ENCODE measurements at places on chromosomes 2 and 18.

- DNase-seq: no peak
These were observed 247.0 kb downstream of the TMX3 start for GRCh38 chr18:68467957-68468356.

GRCh38 chr18:68564351-68564750 is 150.6 kb downstream of the TMX3 start:
- DNase-seq: no peak

GRCh38 chr2:62447411-62447810 is 58.6 kb downstream of the TMEM17 start:
- no peak for DNase-seq

- peak; percentile 42 for DNase-seq
These were observed 8.4 kb downstream of the POMC start for GRCh38 chr2:25159949-25160348.

- DNase-seq: no peak
These were observed 30.9 kb upstream of the ICOS start for GRCh38 chr2:203905656-203906055.

GRCh38 chr2:172085460-172086159 is at the start of gene DLX1:
TSS of gene DLX1 (plus strand) at chr2:172085507. CDS start at chr2:172085678, 171 bp downstream.
- no peak for DNase-seq

DNA sequence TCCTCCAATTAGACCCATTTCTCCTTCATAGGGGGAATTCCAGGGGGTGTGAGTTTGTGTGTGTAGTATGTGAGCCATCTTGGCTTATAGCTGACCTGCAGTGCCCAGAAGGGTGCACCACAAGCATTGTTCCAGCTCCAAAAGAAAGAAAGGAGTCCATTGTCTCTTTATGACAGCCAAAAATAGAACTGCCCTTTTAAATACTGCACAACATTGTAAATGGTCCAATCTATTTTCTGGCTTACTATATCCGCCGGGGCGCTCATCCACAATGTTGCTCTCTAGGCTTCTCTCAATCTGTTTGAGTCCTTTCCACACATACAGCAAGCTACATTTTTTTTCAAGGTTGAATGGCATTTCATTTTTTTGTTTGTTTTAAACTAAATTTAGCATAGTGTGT is 517.5 kb downstream of the STK39 start:
- no peak for DNase-seq

DNA sequence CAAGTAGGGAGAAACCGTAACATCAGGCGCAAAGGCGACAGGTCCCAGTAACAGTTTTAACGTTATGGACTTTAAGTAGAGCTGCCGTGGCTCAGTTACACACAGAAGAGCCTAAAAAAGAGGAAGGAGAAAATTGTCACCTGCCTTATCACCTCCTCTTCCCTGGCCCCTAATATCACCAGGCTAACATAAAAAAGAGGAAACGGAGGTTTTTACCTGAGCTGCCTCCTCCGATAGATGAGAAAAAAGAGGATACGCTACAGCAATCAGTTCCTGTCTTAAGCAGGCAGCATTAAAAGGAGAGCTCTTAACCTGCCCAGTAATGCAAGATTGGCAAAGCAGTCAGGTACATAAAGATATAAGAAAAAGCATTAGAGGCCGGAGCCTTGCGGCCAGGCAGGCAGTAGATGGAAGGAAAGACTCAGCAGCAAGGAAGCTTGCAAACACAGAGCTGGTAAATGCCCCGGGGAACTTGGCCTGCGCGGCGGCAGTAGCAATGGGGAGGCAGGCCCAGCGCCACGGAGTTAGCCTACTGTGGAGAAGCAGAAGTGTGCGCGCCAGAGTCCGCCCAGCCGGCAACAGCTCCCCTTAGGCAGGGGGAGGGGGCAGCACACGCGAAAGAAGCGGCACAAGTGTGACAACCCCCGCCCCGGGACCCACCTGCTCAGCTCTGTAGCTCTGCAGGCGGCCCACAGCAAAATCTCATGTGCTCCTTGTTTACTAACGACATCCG is 116.3 kb upstream of the SCN7A start:
- peak; percentile 54 for DNase-seq

GRCh38 chr2:46340740-46341420 is 43.7 kb downstream of the EPAS1 start:
- DNase-seq: no peak

DNA sequence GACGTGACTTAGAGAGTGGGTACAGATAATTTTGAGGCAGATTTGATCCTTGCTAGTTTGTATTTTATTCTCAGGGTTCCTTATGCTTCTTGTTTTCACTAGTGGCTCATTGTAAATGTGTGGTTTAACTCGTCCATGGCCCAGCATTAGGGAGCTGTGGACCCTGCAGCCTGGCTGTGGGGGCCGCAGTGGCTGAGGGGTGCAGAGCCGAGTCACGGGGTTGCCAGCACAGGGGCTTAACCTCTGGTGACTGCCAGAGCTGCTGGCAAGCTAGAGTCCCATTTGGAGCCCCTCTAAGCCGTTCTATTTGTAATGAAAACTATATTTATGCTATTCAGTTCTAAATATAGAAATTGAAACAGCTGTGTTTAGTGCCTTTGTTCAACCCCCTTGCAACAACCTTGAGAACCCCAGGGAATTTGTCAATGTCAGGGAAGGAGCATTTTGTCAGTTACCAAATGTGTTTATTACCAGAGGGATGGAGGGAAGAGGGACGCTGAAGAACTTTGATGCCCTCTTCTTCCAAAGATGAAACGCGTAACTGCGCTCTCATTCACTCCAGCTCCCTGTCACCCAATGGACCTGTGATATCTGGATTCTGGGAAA is 269.9 kb downstream of the MYT1L start:
- DNase-seq: no peak

GRCh38 chr2:45729753-45730512 is 78.5 kb downstream of the PRKCE start:
- DNase-seq: no peak

GRCh38 chr2:210177769-210178168 is 6.6 kb upstream of the KANSL1L start:
- no peak for DNase-seq

DNA sequence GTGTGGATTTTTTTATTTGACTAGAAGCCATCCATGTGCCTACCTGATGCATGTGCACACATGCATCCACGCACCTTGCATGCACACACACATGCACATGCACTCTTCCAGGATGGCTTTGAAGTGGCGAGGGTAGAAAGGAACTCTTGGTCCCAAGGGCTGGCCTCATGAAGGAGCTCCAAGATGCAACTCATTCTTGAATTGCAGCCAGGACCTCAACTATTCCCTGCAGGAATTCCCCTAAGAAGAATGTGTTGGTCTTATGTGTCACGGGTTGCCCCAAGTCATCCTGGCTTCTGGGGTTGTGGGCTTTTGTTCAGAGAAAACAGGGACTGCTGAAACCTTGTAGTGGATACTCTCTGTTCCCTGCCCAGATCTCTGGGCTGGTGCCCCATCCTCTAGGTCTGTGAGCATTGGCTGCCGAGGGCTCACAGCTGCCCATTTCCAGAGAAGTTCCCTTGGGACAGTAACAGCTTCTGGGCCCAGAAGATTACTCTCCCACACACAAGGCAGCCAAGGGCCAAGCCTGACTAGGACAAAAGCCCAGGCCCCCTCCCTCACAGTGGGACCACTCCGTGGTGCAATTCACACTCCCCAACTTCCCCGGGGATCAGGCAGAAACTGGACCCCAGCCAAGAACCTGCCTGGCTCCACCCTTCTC is 137.6 kb downstream of the COPS8 start:
- DNase-seq: peak; percentile 61

DNA sequence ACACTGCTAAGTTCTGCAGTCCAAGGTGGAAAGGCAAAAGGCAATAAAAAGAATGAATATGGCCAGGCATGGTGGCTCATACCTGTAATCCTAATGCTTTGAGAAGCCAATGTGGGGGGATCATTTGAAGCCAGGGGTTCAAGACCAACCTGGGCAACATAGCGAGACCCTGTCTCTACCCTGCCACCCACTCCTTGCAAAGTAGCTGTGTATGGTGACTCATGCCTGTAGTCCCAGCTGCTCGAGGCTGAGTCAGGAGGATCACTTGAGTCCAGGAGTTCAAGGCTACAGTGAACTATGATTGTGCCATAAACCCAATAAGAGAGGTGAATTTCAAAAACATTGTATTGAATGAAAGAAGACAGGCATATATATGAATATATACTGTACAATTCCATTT is 2.4 kb downstream of the MYL12B start:
- no peak for DNase-seq

- DNase-seq: peak; percentile 19
These were observed 785.0 kb downstream of the CNTNAP5 start for GRCh38 chr2:124810132-124810531.

- no peak for DNase-seq
These were observed 112.5 kb downstream of the SETBP1 start for GRCh38 chr18:44793194-44793593.

DNA sequence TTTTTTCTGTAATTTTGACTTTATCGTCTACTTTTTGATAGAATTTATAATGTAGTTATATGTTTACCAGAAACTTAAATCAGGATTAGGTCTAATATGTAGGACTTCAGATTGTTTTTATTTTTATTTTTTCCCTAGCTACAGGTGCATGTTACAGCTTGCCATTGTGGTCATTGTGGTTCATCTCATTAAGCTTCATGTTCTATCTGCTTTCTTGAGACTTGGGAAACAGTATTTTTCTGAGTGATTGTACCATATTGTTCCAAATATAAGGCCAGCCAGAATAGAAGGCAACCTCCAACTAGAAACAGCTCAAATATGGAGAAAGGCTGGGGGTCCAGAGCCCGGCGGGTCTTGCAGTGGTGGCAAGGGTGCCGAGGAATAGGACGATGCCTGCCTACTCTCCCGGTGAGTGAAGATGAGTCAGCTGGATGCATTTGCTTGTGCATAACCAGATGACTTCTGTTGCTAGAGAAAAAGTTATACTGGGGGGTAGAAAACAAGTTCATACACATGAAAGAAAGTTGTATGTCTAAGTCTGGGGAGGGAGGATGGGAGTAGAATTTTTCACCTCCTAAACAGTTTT is 188.4 kb downstream of the CCDC85A start:
- no peak for DNase-seq

- DNase-seq: no peak
These were observed 262.7 kb upstream of the FN1 start for GRCh38 chr2:215698566-215698965.

DNA sequence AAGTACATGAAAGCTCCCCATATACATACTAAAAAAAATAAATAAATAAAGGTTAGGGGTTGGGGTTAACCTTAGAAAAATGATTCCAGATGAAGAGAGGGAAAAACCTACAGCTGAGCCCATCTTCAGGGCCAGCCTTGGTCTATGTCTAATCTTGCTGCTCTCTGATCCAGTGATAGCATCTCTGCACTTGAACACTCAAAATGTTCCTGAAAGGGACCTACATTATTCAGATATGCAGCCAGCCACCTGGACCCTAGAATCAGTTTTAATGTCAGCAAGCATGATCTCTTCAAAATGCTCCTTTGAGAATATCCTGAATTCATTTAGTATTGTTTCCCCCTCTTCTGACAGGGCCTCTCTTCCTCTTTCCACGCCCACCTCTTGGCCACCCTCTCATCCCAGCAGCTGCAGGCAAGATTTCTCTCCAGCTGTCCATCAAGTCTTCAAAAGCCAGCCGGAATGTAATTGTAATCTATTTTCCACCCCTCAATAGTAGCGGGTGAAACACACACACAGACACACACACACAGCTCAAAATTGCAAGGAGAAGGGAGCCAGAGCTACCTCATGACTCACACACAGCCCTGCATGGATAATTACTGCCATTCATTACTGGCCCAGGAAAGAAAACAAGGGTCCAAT is 135.5 kb downstream of the MYO3B start:
- peak; percentile 42 for DNase-seq

DNA sequence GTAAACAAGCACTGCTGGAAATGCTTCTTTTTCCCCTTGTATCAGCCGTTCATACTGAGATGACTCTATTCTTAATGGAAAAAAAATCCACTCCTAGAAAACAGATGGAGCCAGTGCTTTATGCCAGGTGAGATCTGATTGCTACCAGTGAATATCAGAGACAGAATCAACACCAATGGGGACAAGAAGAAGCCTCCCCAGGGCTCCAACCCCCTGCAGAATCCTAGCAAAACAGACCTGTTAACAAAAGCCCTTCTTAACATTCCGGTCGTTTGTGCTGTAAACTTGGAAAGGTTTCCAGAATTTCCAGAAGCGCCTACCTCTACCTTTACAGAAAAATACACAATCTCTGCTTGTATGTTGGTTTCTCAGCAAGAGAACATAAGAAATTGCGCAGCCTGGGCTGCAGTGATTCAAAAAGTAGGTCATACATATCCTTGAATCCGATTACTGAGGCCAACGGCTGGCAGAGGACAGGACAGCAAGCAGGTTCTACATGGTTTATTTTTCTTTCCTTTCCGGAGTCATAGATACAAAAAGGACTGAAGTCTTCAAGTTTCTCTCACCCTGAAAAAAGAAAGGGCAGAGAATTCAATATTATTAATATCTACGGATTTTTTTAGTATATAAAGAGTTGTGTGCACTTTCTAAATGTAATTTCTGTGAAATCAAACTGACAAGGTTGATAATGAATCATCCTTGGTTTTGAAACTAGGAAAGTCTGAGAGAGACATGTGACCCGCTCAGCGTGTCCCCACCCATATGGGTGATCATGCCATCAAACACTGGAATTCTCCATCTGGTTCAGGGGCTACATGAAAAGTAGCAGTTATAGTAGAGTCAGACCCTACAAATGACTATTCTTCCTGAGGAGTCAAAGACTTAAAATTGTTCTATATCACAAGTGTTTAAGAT is 266.7 kb upstream of the MGAT5 start:
- no peak for DNase-seq

DNA sequence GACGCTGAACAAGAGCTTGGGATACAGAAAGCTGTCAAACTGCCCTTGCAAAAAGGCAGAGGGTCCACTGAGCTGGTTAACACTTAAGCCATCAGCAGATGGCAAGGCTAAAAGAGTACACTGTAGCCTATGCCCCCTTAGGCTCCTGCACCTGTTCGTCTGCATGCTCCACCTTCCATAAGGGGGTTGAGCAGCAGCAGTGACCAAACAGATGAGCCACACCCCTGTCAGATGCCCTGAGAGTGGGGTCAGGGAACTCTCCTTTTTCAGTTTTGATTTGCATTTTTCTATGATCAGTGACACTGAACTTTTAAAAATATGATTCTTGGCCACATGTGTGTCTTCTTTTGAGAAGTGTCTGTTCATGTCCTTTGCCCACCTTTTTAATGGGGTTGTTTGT is 402.5 kb upstream of the FAM98A start:
- no peak for DNase-seq

GRCh38 chr2:1101011-1101782 is 150.5 kb downstream of the SNTG2 start:
- peak; percentile 44 for DNase-seq

- DNase-seq: no peak
These were observed 27.5 kb upstream of the HPCAL1 start for GRCh38 chr2:10274983-10275802.

- no peak for DNase-seq
These were observed 1.2 kb downstream of the CABLES1 start for GRCh38 chr18:23136326-23137096.

GRCh38 chr2:94923196-94923595 is 52.0 kb downstream of the TEKT4 start:
- DNase-seq: no peak

GRCh38 chr18:77091366-77091765 is 41.2 kb downstream of the MBP start:
- DNase-seq: no peak

GRCh38 chr18:44093253-44093652 is 587.4 kb upstream of the SETBP1 start:
- DNase-seq: peak; percentile 28

GRCh38 chr2:22855081-22855480 is 529.9 kb upstream of the KLHL29 start:
- no peak for DNase-seq

GRCh38 chr2:202847693-202848524 is 23.7 kb downstream of the ICA1L start:
- no peak for DNase-seq

All from muscle of leg (tissue), 16 donors.